ENCODE measurements at places on chromosomes 6 and 20.

GRCh38 chr6:131924881-131925474 lies 26.2 kb downstream of the CCN2 start:
- no peak overlapping the region for H3K4me3 ChIP-seq
- H3K36me3 ChIP-seq, result no peaks in the 10 kb centered on the region
- no peaks in the 10 kb centered on the region for H3K27me3 ChIP-seq
- DNase-seq, result no peak

GRCh38 chr6:106117579-106117978 lies 31.4 kb downstream of the PRDM1 start:
- no peak overlapping the region for H3K4me3 ChIP-seq
- peak overlapping the region; percentile 47 for H3K27ac ChIP-seq

DNA sequence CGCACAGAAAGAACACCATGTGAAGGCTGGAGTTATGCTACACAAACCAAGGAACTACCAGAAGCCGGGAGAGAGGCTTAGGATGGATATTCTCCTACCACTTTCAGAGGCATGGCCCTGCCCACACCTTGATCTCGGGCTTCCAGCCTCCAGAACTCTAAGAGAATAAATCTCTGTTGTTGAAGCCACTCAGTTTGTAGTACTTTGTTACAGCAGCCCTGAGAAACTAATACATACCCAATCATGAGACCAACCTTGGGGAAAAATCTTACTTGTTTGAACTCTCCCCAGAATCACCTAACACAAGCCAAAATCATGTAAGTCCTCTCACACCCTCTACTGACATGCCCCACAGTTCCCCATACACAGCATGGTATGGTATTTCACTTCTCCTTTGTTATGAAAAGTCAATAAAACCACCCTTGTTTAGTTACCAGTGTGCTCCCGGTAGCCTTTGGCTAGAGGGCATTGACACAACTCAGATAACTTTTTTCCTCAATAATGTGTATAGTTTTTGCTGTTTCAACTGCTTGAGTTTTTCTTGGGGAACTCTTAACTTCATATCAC lies 40.7 kb upstream of the SLC2A12 start:
- peaks cover 20% of the 10 kb centered on the region for H3K27me3 ChIP-seq
- H3K27ac ChIP-seq, result no peak overlapping the region
- H3K4me3 ChIP-seq, result no peak overlapping the region
- peaks cover 4% of the 10 kb centered on the region for H3K4me1 ChIP-seq

DNA sequence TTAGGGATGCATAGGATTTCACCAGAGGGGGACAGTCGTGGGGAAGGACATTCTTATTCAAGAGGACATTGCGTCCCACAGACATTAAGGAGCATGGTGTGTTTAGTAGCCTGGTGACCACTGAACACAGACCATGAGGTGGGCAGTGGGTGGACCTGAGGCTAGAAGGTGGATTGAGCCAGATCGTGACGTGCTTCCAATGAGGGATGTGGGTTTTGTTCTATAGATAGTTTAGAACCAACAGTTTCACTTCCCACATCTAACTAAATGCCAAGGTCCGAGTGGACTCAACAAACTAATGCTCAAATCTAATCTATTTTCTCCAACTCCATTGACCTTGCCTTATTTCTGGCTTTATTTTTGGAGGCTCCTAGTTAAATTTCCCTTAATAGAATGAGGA lies 58.5 kb downstream of the OGFRL1 start:
- no peak overlapping the region for H3K27ac ChIP-seq
- H3K36me3 ChIP-seq, result no peaks in the 10 kb centered on the region
- no peak overlapping the region for H3K4me3 ChIP-seq
- no peaks in the 10 kb centered on the region for H3K4me1 ChIP-seq

- H3K36me3 ChIP-seq, result no peaks in the 10 kb centered on the region
- peaks cover 31% of the 10 kb centered on the region for H3K27me3 ChIP-seq
- no peak for DNase-seq
- H3K27ac ChIP-seq, result no peak overlapping the region
Measured at GRCh38 chr20:50302341-50303057, 111.9 kb downstream of the CEBPB start.

Measured in activated naive CD4-positive, alpha-beta T cell treated with anti-CD3 and anti-CD28 coated beads, Interleukin-2, amount 10 ng/mL, durations not matched to agents 7 days and 5 days (primary cell).